COLO829 (cell line): ENCODE measurements at places on chromosomes 1 and 21.

- DNase-seq = no peak
Observed at GRCh38 chr1:162855461-162856150, 5.4 kb downstream of the CCDC190 start.

DNA sequence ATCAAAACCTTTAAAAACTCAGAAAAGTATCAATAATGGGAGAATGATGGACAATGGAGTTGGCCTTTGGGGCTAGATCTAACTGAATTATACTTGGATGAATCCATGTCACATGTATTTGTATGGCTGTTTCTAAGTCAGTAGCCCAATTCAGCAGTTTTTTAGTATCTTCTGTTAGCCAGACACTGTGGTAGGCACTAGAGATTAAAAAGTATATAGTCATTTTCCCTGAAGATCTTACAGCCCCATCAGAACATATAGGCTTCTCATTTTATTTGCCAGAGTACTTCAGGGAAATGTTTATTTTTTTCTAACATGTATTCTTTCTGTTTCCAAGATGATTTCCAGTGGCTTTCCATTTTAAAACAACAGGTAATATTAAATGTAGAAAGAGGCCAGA lies 273.7 kb downstream of the NFIA start:
- no peak for DNase-seq

- no peak for DNase-seq
Observed at GRCh38 chr21:46126309-46127238, 28.7 kb downstream of the COL6A2 start.

GRCh38 chr1:41368366-41368765 lies 7.1 kb downstream of the FOXO6 start:
- DNase-seq = no peak

DNA sequence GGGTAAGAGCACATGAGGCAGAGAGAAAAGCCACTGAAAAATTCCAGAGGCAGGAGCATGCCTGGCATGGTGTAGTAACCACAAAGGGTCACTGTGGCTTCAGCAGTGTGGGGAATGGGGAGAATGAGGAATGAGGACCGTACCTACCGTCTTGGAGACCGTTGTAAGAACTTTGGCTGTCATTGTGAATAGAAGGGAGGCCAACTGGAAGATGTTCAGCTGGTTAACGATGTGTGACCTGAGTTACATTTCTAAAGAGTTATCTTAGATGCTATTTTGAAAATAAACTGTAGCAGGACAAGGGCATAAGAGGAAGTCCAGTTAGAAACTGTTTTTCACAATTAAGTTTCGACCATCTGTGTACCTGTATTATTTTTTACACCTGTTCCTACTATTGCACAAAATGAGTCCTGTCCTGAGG lies 365.5 kb upstream of the SGIP1 start:
- DNase-seq = no peak

- DNase-seq = no peak
Observed at GRCh38 chr1:155978973-155979429, 654 bp upstream of the ARHGEF2 start.

DNA sequence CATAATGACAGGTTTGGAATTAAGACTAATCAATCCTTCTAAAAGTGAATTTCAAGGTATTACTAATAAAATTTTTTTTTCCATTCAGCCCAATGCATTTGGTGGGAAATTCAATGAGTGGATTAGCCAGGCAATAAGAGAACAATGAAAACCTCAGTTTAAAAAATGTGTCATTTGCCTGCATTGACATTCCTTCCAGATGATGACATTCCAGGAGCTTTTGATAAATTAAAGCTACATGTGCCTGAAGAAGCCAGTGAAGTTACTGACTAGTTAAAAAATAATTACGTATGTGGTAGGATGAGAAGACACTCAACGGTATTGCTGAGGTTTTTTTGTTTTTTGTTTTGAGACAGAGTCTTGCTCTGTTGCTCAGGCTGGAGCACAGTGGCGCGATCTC lies 37.9 kb upstream of the RC3H1 start:
- peak; percentile 24 for DNase-seq

DNA sequence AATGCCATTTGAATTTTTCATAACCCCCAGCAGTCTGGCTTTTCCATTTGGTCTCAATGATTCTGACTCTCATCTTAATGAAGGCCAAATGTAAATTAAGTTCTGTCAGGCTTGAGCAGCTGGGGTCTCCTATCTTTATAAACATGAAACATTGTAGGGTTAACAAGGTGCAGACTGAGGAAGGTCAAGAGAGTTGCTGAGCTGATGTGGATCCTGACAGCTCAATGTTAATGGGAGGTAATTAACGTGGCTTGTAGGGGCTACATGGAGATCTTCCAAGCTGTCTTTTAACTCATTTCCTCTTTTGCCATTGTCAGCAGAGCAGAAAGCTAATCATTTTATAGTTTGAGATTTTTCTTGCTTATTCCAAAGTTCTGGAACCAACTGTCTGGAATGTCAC lies 55.2 kb downstream of the FGGY start:
- no peak for DNase-seq

- DNase-seq = no peak
Observed at GRCh38 chr1:156914440-156914856, 6.0 kb upstream of the LRRC71 start.

GRCh38 chr1:197302775-197303174 lies 34.7 kb downstream of the CRB1 start:
- no peak for DNase-seq

DNA sequence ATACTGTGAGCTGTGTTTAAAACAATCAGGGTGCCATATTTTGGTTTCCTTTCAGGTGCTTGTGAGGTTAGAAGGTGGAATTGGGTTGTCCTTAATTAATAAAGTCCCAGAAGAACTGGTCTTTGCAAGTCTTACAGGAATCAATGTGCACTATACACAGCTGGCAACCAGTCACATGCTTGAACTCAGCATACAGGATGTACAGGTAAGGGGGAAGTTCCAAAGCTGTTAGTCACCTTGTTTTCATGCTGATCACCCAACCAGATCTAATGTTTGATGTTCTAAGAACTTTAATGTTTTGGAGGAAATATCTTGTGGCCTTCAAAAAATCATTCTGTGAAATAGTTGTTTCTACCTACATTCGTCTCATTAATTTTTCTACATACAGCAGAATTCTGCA lies 156.3 kb downstream of the VPS13D start:
- DNase-seq = no peak

DNA sequence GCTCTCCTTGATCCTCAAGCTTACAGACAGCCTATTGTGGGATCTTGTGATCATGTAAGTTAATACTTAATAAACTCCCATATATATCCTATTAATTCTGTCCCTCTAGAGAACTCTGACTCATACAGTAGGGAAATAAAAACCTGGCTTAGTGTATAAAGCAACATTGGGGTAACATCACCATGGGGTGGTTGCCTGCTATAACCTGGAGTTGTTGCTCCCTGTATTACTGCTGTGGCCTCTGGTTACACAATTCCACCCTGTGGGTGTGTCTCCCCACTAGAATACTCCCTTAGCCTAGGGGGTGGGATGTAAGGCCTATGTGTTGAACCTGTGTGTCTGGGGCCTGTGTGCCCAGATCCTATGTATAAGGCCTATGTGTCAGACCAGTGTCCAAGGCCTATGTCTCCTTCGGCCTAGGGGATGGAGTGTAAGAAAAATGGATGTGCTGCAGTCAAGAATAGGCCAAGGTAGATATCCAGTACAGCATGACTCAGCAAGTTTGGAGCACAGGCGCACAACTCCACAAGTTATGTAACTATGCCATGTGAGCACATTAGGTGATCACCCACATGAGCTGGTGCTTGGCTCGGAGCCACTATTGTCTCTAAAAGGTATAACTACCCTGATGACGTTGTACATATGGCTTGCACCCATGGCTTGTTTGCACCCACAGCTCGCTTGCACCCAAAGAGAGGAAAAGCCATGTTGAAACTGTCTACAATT lies 96.8 kb upstream of the C1orf21 start:
- no peak for DNase-seq

- peak; percentile 92 for DNase-seq
Observed at GRCh38 chr1:3856923-3857790, at the start of the genes CEP104 and DFFB. Gene CEP104 (minus strand): TSS chr1:3857211. CDS start chr1:3852407, 4,804 bp downstream. Gene DFFB (plus strand): TSS chr1:3857476. CDS start chr1:3857604, 128 bp downstream.

GRCh38 chr1:171206978-171207355 lies 21.9 kb downstream of the FMO2 start:
- no peak for DNase-seq

DNA sequence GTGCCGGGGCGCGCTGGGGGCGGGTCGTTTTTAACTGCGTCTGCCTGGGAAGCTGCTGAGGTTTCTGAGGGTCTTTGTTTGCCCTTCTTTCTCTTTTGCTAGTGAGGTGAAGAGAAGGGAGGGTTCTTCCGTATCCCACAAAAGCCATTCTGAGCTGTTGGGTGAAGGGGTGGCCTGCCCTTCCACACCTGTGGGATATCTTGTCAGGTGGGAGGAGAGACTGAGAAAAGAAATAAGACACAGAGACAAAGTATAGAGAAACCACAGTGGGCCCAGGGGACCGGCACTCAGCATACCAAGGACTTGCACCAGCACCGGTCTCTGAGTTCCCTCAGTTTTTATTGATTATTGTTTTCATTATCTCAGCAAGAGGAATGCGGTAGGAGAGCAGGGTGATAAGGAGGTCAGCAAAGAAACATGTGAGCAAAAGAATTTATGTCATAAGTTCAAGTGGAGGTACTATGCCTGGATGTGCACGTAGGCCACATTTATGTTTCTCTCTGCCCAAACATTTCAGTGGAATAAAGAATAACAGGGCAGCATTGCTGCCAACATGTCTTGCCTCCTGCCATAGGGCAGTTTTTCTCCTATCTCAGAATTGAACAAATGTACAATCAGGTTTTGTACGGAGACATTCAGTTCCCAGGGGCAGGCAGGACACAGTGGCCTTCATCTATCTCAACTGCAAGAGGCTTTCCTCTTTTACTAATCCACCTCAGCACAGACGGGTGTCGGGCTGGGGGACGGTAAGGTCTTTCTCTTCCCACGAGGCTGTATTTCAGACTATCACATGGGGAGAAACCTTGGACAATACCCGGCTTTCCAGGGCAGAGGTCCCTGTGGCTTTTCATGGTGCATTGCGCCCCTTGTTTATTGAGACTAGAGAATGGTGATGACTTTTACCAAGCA lies 972 bp downstream of the PGBD2 start:
- no peak for DNase-seq

DNA sequence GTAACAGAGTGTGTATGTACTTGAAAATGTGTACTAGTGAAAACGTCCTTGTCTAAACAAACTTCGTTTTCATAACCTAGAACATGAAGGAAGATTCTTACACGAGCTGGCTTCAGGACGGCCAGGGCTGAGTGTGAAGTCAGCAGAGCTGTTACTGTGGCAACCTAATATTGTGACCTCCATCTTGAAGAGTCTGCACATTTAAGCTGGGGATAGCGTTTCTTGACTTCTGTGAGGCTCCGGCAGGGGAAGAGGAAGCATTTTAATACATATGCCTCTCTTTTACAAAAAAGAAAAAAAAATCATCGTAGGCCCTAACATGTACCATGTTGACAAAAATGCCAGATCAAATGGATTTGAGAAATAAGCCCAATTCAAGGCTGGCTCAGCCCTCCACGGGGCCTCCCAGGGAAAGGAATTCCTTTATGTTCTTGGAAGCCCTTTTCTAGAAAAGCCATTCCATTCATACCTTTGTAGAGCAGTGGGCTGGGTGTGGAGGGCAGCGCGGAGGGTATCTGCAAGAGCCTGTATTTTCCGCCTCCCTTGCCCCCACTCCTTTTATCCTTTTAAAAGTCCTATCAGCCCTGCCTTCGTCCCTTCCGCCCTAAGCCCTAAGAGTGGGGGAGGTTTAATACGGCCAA lies 51.1 kb downstream of the SIM2 start:
- no peak for DNase-seq

GRCh38 chr1:2865571-2866421 lies 64.3 kb upstream of the TTC34 start:
- no peak for DNase-seq

GRCh38 chr1:8661185-8662110 lies 156.0 kb downstream of the RERE start:
- no peak for DNase-seq
